ENCODE measurements at places on chromosomes 5 and 9.

DNA sequence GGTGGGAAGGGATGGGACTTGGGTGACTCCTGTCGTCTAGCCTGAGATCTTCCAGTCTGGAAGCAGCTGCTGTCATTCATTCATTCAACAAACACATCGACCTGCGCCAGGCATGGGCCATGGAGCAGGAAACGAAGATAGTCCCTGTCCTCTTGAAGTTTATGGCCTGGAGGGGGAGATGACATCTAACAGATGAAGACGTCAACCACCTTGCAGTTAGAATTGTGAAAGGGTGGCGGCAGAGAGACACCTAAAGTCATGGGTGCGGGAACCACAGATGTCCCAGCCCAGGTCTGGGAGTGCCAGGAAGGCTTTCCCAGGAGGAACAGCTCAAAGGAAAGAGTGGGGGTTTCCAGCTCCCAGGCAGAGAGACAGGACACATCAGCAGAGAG, 21.0 kb upstream of the IER5L start:
- DNase-seq = no peak

DNA sequence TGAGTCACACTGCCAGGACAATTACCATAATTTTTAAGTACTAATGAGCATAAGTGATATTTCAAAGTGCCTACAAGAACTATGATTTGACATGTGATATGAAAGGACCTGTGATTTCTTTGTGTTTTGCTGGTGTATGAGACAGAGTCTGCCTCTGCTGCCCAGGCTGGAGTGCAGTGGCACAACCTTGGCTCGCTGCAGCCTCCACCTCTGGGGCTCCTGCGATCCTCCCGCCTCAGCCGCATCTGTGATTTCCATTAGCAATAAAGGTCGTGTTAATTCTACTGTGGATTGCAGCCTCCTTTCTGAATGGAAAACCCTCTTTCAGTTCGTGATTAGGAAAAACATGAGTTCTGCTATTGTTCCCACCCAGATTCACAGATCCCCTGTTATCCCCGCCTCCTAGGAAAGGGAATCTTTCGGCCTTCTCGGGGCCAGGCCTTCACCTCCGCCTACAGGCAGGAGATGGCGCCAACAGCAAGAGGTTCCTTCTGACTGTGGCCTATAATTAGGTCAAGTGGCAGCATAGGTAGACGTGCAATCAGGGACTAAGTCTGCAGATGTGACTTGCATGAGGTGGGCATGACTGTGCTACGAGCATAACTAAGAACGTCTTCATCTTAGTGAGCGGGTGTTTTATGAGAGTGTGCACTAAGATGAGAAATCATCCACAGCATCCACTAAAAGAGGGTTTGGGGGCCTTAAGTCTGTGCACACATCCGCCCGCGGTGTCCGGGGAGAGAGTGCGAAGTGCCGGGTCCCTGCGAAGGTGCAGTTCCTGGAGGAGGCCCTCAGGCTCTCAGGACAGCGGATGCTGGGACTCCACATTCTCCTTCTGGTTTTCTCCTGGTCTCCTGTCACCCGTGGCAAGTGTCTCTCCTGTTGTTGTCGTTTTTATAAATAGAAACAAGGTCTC, 23.1 kb downstream of the TRIM7 start:
- DNase-seq = peak; percentile 66

GRCh38 chr9:78601957-78602565, 305.1 kb downstream of the PSAT1 start:
- DNase-seq = no peak

GRCh38 chr5:61245486-61245885, 83.2 kb upstream of the SMIM15 start:
- DNase-seq = peak; percentile 42

DNA sequence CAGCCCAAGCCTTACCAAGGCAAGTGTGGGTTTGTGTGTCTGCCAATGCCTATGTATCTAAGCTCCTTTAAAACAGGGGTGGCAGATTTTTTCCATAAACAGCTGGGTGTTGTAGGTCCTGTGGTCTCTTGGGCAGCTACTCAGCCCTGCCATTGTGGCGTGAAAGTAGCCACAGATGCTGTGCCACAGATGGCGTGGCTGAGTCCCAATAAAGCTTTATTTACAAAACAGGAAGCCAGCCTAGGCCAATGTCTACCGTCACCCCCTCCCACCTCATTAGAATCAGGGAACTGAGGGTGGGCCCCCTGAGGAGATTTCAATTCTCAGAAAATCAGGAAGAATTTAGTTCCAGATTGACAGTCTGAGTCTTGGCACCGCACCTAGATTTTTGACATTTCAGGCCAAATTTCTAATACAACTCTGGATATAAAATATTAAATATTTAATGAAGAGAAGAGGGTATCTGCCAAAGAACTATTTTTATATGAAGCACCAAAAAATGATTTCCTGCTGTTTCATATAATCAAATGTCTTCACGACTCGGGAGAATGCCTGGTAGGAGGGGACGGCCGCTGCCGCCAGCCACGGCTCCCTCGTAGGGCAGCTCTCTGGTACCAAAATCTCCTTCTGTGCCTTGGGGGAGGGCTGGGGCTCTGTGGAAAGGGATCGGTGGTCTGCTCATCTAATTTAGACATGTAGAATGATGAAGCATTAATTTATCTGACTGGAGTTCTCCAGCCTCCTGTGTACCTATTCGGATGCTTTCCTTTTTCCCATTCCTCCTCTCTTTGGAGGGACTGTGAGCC, 420.9 kb downstream of the IRX2 start:
- DNase-seq = no peak

GRCh38 chr9:738209-738915, 103.1 kb upstream of the DMRT1 start:
- DNase-seq = peak; percentile 54

GRCh38 chr5:43039471-43040286, 440 bp downstream of the ANXA2R start:
- peak; percentile 65 for DNase-seq

GRCh38 chr5:136249678-136250266, 56.8 kb upstream of the SMIM32 start:
- peak; percentile 47 for DNase-seq

GRCh38 chr5:14506140-14506538, 75.5 kb upstream of the OTULINL start:
- no peak for DNase-seq

GRCh38 chr5:145826895-145827674, 8.1 kb downstream of the PRELID2 start:
- no peak for DNase-seq
